ENCODE measurements at places on chromosomes 3 and 15.

- no peak for DNase-seq
Observed at GRCh38 chr3:11126653-11127052, 27.6 kb upstream of the HRH1 start.

GRCh38 chr15:81529481-81529880 is 155.5 kb upstream of the TMC3 start:
- DNase-seq: no peak

- DNase-seq: no peak
Observed at GRCh38 chr3:44074181-44074580, 167.5 kb upstream of the TOPAZ1 start.

DNA sequence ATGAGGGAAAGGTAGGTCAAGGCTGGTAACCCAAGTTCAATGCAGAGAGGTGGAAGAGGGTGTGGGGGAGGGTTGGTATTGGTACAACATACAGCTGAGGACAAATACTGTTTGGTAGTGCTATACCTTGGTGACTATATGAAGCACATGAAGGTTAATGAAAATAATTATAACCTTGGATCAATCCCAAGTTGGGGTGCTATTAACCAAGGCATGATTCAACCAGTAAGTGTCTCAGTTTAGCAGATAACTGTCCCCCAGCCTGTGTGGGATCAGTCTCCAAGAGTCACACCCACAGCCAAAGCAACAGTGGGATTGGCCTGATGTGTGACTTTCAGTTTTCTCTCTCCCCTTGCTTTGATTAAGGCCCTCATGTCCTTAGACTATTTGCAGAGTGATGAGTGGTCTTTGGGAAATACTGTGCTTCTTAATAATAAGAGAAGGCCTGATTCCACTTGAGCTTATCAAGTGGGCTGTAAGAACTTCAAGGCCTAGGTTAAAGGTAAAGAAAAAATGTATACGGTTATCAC is 80.8 kb downstream of the EOMES start:
- DNase-seq: no peak

DNA sequence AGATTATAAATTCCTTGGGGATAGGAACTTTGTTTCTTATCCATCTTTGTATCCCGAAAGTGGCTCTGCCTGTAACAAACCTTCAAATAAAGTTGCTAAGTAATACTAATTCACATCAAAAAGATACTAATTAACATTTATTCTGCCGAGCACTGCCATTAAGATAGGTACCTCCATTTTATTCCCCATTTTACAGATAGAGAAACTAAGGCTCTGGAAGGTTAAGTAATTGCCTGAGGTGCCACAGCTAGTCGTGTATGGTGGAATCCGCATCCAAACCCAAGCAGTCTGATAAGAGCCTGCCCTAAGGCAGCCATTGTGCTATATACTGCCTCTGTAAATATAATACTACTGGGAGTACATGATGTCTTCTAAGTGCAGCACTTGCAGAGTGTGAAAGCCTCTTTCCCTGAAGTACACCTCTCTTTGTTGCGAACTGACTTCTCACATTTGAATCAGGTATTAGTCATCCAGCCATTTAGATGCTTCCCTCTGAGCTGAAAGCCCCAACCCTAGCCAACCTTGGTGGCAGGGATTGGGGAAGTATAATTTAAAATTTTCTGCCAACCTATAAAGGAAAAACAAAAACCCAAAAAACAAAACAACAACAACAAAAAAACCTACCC is 78.5 kb upstream of the CHD2 start:
- DNase-seq: no peak

- DNase-seq: no peak
Observed at GRCh38 chr3:21991061-21991460, 240.1 kb upstream of the ZNF385D start.

DNA sequence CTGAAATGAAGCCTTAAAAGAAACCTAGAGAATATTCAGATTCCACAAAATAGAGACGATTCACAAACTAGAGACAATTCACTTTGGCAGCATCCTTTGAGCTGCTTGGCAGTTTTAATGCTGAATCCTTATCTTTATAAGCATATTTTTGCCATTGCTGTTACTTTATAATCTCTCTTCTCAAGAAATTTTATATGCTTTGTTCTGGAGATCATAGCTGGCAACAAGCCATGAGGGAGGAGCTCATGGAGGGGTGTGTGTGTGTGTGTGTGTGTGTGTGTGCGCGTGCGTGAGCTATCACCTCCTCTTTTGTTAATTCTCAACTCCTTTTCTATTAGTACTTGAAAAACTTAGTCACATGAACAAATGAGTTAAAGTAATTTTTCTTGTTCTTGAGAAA is 495.0 kb upstream of the RGMA start:
- DNase-seq: no peak

DNA sequence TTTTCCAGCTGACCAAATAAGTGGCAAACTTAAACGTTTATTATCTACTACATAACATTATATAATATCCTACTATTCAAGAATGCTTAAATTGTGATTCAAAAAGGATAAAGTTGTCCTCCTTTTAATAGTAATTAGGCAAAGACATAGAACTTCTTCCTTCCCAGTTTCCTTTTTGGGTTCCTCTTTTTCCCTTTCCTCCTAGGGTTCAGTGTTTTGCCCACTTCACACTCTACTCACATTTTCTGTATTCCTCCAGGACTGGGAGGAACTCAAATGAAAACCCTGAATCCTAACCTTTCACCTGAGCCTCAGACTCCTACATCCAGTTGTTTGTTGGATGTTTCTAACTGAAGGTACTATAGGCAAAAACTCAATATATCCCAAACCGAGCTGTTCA is 132.5 kb downstream of the PEAK1 start:
- DNase-seq: no peak

- DNase-seq: no peak
Observed at GRCh38 chr15:86802244-86802643, 722.6 kb downstream of the AGBL1 start.

DNA sequence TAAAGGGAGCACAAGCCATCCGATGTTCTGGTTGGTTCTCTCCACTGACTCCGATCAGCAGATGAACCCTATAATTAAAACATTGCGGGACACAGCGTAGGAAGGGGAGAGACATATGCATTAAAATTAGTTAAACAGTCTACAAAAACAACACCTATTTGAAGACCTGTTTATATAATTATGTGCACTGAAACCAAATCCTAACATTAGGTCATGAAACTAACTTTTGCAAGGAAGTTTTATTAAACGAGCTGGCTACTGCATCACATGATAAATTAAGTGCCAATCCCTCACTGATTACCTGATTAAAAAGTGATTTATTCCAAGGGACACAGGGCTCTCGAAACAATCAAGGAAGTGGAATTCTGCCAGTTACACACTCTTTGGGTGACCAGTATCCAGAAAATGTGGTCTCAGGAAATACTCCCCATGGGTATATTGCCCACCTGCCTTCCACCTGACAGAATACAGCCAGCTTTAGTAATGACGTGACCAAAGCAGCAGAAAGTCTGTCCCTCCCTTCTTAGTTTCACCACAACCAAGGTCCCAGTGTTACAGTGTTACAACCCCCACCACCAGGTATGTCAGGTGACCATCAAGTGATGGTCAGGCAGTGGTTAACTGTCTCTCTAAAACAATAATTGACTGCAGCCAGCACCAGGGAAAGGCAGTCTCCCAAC is 69.5 kb downstream of the HERC1 start:
- no peak for DNase-seq

DNA sequence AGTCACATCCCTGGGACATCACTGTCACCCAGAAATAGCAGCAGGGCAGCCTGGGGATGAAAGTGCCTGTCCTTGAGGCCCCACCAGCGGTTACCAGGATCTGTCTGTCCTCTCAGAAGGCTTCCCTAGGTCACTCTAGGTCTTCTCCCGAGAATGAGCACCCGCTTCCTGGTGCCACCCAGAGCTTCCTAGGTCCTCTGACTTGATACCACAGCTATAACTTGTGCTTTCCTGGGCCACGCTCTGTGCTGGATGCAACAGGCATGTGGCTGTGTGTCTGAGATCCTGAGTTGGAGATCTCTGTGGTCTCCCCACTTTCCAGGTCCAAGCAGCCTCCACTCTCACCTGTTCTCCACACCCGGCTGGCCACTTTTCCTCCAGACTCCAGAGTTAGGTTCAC is 25.8 kb downstream of the ARNT2 start:
- no peak for DNase-seq

DNA sequence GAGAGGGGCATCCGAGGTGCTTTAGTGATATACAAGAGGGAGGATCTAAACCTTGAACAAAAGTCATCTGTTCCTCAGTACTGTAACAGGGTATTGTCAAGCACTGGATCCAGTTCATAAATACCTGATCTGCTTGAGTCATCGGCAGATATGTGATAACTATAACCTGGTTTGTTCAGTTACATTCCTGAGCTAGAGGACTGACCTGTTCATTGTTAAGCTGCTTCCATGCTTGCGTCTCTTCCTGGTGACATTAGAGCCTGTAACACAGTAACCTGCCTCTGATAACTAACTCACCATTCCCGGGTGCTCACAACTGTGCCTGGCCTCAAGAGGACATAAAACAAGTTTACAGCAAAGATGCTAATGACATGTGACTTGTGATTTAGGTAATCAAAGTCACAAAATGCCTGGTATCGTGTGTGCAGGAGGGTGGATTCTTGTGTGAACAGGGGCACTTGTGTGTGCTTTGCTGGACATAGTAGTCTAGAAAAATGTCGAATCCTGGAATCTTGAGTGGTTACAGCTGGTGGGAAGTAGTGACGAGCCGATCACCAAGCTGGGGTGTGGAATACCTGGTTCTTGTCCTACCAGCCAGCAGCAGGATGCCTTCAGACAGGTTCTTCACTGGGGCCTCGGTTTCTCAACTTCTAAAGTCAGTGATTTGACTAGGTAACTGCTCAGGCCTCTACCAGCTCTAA is 30.9 kb upstream of the POLR2M start:
- DNase-seq: no peak
